ENCODE measurements at places on chromosomes 3 and 15. TPM values are rescaled to one million over a fixed set of nuclear protein-coding genes. Genes with fewer than 3 reads are reported as not detected.

The SLC24A5 gene
- not detected for total RNA-seq

The ANKUB1 gene
- total RNA-seq = not detected

The DNASE1L3 gene
- total RNA-seq = 1.3 TPM

DNA sequence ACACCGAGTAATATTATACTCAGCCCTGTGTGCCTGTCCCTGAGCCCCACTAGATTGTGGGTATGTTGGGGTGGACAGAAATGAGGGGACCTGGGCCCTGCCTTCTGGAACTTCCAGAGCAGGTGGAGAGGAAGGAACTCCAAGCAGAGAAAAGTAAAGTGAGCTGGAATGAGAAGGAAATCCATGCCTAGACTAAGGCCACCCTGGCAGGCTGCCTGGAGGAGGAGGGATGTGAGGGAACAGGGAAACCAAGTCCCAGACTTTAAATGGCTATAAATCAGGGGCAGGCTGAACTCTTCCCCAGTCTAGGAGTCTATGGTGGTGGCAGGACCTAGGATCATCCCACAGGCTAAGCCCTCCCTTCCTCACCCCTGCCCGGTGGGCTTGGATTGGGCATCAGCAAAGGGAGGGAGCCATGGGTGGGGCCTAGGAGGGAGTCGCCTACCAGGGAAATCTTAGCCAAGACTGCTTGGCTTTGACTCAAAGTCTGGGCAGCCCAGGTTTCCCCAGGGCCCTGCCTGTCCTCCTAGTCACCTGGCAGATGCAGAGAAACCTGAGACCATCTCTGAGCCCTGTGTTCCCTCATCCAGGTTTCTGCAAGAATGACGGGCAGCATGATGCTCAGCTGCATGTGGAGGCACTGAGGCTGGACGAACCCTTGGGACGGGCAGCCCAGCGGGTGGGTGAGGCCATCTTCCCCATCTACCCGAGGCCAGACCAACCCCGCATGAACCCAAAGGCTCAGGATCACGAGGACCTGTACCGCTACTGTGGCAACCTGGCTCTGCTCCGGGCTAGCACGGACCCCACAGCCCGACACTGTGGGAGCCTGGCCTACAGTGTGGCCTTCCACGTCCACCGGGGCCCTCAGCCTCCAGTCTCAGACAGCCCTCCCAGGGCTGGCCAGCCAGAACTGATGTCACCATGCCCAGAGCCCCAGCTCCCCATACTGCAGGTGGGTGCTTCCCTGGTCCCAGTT lies 15.6 kb upstream of the STRA6 start:
- DNase-seq = no peak

- DNase-seq = no peak
Measured at GRCh38 chr3:149801195-149801594, 8.8 kb upstream of the ANKUB1 start.

GRCh38 chr3:9222956-9223639 lies 26.3 kb downstream of the SRGAP3 start:
- DNase-seq = no peak

- DNase-seq = peak; percentile 75
Measured at GRCh38 chr3:168096210-168096652, 507 bp upstream of the GOLIM4 start.

DNA sequence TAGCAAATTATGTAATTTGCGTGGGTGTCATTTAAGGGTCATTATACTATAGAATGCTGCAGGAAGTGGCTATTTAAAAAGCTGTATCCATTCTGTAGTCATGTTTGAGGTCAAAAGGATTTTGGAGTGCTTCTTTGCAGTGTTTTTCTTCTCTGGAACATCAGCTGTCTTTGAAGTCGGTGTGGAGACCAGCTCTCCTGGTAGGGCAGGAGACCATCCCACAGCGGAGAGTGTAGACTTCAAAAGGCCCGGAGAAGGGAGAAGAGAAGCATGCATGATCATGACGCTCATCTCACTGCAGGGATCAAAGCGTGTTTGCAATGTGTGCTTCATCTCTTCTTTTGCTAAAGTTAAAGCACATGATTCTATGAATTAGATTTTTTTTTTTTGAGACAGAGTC lies 19.9 kb downstream of the PXK start:
- no peak for DNase-seq

GRCh38 chr3:150828997-150829396 lies 66.0 kb upstream of the SIAH2 start:
- no peak for DNase-seq

DNA sequence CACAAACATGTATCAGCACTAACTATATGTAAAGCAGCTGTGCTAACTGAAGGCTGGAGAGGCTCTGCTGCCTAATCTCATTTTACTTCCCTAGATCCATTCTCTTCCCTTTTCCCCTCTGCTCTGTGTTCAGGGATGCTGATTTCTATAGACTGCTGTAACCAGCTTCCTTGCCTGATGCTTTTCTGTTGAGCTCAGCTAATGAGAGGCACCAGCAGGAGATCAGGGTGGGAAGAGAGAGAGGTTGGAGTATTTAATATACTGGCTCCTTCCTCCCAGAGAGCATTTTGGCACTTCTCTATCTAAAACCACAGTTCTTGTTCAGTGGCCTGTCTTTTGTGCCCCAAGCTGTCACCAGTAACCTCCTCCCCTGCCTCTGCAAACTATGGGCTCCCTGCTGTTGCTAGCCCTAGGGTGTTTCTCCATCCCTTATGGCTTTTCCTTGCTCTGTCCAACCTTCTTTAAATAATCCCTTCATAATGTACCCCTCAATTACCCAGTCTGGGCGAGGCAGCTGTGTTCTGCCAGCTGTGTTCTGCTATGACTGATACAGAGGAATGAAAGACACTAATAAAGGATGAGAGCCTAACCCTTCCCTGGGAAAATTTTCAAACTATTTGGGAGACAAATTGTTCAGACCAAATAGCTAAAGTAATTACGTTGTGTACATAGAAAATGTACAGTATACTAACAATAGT lies 69.5 kb downstream of the CADPS start:
- no peak for DNase-seq

All from OCI-LY7 (cell line).